ENCODE measurements at places on chromosomes 12 and 14. TPM values are rescaled to one million over a fixed set of nuclear protein-coding genes. Genes with fewer than 3 reads are reported as not detected.

MYH6 gene
- total RNA-seq, result 0.14 TPM

TBX3 gene
- total RNA-seq, result not detected

TRPV4 gene
- total RNA-seq, result not detected

STAC3 gene
- total RNA-seq, result 6.1 TPM

DTX3 gene
- 21.7 TPM for total RNA-seq

BRMS1L gene
- total RNA-seq, result 6.1 TPM

BAG5 gene
- 28.2 TPM for total RNA-seq

All from activated T-helper 2 cell treated with anti-CD3 and anti-CD28 coated beads, Interferon-gamma antibody, Interleukin-2, Interleukin-4, amounts not matched to agents 10 μg/mL and 5 μg/mL and 100 μg/mL, durations not matched to agents 14 hours and 24 hours and 36 hours (primary cell).